ENCODE measurements at places on chromosomes 2 and 18.

DNA sequence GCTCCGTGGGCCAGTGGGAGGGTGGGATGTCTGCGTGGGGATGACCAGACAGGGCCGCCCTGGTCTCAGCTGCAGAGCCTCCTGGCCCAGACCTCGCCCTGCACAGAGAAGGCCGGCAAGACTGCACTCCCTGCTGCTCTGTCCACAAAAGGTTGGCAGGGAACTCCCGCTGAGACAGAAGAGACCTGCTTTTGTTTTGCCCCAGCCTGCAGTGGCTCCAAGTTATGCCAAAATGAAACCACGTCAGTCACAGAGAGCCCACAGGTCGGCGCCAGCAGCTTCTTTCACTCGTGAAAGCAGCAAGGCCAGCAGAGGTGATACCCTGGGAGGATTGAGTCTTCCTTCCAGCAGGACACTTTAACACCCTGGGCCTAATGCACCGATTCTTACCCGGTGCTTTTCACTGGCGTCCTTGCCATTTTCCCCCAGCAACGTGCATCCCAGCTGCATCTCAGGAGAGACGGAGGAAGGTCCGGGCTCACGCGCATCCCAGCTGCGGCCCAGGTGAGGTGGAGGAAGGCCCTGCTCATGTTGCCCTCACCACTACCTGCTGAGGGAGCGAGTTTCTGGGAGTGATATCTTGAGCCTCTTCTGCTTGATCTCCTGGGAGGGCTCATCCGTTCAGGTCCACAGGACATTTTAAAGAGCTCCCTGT, 22.1 kb upstream of the CTDP1 start:
- no peak for DNase-seq

- DNase-seq, result no peak
Measured at GRCh38 chr18:42052122-42052708, 97.2 kb downstream of the PIK3C3 start.

DNA sequence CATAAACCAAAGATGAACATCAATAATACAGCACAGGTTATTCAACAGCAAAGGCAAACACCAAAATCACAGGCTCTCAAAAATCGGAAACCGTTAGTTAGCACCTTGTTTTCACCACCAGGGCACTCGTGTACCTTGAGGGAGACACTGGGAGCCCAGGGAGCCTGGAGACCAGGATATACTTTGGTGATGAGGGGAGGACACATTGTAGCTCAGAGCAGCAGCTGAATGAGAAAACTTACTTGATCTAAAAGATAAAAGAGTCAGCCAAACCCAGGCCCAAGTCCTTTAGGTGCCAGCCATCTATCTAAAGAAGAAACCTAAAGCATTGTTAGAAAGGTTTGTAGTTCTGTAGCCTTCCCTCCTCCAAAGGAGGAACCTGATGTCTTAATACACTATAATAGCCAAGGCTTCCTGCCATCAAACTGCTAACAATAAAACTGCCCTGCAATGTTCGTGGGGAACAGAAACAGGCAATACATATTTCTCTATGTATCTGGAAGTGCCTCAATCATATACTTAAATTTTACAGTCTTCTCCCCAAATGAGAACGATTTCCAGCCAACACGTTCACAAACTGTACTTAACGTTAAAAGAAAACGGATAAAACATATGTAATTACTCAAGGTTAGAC, 19.3 kb downstream of the BCL11A start:
- no peak for DNase-seq

- peak; percentile 8 for DNase-seq
Measured at GRCh38 chr2:218168635-218169462, 2.1 kb upstream of the CXCR1 start.

DNA sequence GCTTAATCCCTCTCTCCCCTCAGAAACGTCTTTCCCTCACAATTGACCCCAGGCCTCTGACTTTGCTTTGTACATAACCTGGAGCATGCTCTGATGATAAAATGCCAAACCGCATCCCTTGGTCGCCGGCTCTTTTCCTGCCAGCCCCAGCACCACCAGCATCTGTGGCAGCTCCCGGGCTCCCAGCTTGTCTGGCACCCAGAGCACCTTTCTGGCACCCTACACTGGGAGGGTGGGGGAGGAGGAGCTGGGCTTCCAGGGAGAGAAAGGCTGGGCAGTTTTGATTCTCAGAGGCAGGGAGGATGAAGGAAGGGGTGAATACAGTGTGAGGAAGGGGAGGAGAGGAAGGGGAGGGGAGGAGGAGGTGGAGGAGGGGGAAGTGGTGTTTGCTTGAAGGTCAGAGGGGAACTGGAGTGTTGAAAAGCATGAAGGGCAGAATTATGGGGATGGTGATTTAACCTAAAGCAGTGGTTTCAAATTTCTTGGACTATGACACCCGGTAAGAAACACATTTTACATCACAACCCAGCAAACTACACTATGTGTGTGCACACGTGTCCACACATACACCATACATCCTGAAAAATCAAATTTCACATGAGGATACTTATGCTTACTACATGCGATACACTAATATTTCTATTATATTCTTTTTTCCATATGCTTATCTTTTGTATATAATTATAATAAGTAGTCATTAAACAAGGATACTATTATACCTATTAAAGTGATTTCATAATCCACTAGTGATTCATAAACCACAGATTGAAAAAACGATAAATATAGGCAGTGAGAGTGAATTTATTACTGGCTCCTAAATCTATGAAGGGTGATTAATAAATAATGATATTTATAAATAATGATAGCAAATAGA, 30.0 kb upstream of the IGFBP2 start:
- no peak for DNase-seq

DNA sequence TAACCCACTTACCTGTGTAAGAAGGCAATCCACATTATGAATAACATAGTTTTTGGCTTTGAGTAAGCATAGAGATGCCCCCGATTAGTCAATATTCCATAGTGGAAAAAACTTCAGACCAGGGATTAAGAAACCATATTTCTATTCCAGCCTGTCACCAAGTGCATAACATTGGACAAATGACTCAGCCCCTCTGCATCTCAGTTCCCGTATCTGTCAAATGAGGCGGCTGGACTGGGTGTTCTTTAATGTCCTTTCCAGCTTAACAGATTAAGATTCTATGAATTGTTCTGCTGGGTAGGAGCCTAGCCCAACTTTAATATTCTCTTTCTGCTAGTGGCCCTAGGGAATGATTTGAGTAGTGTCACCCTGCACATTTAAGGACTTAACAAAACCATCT, 11.8 kb upstream of the FTCDNL1 start:
- DNase-seq, result no peak

DNA sequence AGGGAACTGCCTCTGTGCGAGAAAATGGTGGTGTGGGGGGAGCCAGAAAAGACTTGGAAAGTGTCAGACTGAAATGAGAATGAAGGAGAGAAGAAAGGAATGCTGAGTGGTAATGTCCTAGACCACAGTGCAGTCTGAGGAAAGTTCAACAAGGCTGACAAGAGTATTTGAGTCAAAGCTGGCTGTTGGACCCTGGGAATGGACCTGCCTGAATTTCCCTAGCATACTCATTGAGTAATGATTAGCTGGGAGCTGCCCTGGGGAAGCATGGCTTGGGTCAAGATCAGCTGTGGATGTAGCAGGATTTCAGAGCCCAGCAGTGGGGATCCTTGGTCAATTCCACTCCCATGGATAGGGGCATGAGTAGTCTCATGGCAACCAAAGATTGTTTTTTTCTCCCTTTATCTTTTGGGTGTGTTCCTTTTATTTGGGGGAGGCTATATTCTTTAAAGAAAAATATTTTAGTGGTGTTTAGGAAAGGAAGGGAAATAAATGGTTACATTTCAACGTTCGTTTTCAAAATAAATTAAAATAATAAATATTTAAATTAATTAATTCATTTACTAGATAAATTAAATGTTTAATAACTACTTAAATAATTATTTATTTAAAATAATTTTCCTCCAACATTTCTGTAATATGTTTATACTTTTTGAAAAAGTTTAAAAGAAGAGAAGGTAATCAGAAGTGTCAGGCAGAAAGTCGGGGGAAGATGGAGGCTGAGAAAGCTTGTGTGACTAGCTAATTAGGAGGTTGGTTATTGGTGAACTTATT, 15.9 kb upstream of the LHCGR start:
- DNase-seq, result no peak

- no peak for DNase-seq
Measured at GRCh38 chr2:32905270-32905669, 41.5 kb upstream of the LTBP1 start.

- DNase-seq, result no peak
Measured at GRCh38 chr2:188159484-188159883, 132.2 kb upstream of the GULP1 start.

DNA sequence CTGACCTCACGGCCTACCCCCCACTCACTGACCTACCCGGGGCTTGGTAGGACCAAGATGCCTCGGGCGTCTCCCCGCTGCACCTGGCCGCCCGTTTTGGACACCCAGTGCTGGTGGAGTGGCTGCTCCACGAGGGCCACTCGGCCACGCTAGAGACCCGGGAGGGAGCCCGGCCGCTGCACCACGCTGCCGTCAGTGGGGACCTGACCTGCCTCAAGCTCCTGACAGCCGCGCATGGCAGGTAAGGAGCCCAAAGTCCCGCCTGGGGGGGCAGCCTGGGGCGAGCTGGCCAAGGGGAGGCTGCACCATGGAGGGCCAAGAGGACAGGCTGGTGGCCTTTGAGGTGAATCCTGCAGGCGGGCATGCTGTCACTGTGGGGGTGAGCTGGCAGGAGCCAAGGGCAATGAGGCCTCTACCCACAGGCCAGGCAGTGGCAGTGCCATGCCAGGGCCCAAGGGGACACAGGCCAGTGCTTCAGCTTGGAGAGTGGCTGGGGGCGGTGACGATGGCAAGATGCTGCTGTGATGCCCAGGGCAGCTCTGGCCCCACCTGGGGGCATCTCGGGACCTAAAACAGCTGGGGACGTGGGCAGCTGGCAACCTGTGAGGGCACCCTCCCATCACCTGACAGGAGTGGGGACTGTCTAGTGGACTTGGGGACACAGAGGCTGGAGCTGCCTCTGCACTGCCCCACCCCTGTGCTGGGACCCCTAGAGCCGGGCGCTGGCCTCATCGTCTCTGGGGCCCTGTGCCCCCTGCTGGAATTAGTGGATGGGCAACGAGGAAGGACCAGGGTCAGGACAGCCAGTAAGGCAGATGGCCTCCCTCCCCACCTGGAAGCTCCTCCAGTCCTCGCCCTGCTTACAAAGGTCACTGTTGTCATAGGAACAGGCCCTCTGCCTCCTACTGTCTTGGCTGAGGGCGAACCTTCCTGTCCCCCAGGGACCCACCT, 2.0 kb downstream of the ESPNL start:
- DNase-seq, result no peak

GRCh38 chr2:229901819-229902218, 20.0 kb downstream of the TRIP12 start:
- DNase-seq, result no peak

DNA sequence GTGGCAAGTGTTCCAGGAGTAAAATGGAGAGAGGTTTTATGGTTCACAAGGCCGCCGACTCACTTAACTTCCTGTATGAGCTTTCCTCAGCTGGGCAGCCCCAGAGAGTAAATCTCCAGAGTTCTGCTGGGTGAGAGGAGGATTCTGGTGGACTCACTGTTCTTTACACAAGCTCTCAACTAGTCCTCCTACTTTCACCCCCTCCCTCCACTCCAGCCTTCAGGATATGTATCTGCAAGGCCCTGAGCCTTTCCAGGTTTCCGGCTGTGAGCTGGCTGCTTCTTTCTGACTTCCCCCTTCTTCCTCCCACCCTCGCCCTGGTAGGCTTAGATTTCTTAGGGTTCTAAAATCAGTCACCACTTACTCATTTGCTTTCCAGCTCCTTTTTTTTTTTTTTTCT, 34.0 kb downstream of the EML6 start:
- DNase-seq, result no peak

GRCh38 chr2:17544256-17544655, 3.8 kb downstream of the VSNL1 start:
- no peak for DNase-seq

- no peak for DNase-seq
Measured at GRCh38 chr2:236177604-236177966, 9.4 kb upstream of the GBX2 start.

- no peak for DNase-seq
Measured at GRCh38 chr2:113217455-113218282, 43.9 kb downstream of the PSD4 start.

GRCh38 chr2:202113571-202114142, 40.6 kb downstream of the KIAA2012 start:
- DNase-seq, result no peak

DNA sequence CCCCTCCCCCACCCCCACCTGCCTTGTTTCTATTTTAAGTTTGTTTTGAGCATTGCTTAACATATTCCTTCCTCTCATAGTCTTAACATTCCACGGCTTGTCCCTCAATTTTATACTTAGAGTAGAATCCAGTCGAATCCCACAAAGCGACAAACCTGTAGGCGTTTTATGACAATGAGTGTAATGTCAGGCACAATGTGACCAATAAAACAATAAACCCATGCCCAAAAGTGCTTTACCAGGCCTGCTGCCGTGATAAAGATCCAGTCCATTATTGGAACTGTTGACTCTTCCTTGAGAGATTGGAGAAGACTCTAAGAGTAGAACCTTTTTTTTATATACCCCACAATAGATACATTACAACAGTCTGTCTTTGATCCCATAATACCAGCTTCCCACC, 6.2 kb upstream of the MRO start:
- DNase-seq, result no peak

GRCh38 chr18:23173912-23174311, 38.6 kb downstream of the CABLES1 start:
- DNase-seq, result no peak

- DNase-seq, result no peak
Measured at GRCh38 chr18:69631281-69631680, 230.6 kb downstream of the DOK6 start.

DNA sequence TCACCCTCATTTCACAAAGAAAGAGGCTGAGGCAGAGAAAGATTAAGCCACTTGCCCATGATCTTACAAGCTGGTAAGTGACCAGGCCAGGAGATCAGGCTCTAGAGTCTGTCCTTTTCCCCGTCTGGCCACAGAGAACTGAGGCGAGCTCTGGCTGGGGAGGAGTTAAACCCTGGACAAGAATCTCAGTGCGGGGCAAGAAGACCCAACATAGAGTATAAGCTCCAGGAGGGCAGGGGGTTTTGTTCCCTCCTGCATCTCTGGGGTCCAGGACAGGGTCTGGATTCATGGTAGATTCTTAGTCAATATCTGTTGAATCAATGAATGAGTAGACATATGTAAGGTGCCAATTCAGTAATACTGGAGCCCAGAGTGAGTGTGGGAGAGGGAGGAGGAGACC, 12.9 kb upstream of the INPP5D start:
- DNase-seq, result no peak
